ENCODE measurements at places on chromosomes 7 and 10.

- no peak for DNase-seq
These were observed 103.7 kb upstream of the RELN start for GRCh38 chr7:104093127-104093526.

- DNase-seq = no peak
These were observed 4.2 kb downstream of the NPSR1 start for GRCh38 chr7:34662058-34662708.

DNA sequence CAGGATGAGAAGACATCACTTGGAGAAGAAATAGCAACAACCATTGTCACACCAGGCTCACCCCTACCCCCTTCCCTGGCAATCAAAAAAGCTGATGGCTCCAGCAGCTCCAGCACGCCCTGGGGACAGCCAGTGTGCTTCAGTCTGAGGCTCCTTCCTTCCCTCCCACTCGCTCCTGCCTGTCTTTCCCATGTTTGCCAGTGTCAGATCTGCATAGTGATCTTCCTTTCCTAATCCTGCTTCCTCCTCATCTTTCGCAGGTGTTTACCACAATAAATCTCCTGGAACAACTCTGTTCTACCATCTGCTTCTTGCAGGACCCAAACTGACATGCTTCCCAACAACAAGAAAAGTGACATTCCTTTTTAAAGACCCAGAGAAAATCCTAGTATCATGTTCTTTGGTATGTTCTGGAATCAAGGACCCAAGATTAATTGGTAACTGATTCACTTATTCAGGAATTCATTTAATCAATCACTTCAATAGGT is 57.1 kb downstream of the STEAP1B start:
- DNase-seq = no peak

DNA sequence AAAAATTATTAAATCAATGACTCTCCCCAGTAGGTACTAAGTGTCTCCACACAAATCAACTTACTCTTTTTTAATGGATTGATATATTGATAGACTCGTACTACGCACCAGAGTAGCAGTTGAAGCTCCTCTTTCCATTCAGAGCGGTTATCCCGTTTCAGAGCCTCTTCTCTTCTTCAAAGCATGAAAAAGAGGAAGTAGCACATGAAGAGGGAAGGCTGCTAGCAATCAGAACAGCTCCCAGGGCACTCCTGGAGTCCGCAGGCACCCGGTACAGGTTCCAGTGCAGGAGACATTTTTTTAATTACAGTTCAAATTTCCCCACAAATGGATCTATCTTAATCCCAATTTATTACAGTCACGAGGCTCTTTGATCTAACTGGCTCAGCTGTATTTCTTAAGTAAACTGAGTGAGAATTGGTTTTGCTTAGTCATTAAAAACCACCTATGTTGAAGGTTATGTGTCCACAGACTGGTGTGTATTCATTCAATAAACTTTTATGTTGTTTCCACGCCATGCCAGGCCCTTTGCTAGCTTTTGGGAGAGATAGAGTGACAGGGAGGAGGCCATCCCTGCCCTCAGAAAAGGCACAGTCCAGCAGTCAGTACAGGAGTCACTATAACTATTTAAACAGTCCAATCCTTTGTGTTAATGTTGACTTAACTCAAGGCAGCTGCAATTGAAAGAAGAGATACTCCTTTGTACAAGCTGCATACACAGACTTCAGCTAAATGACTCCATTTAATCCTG is 32.1 kb upstream of the CALN1 start:
- DNase-seq = peak; percentile 29

- DNase-seq = no peak
These were observed 15.4 kb upstream of the PRF1 start for GRCh38 chr10:70617798-70618568.
